ENCODE measurements at places on chromosomes 7 and 10.

- DNase-seq, result no peak
These were observed 38.2 kb downstream of the CCDC71L start for GRCh38 chr7:106622654-106623314.

DNA sequence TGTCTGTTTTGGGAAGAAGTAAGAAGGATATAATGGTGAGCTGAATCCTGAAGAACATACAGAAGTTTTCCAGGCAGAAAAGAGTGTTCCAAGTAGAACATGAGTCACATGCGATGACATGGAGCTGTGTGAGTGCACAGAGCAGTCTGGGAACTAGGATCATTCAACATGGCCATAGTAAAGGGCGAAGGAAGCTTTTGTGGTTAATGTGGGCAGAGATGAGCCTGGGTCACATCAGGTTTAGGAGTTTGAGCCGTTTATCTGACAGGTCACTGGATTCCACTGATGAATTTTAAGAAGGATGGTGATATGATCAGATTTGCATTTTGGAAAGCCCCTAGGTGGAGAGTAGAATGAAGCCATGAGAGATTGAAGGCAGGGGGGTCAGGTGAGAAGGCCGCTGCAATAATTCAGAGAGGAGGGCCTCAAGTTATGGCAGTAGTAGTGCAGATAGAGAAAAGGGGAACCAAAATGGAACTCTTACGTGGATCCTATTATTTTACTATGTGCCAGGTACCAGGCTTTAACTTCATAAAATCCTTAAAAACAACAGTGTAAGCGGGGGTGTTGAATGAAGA, 171.3 kb downstream of the RNLS start:
- DNase-seq, result no peak

- no peak for DNase-seq
These were observed 458.8 kb downstream of the SORCS1 start for GRCh38 chr10:106705681-106706100.

DNA sequence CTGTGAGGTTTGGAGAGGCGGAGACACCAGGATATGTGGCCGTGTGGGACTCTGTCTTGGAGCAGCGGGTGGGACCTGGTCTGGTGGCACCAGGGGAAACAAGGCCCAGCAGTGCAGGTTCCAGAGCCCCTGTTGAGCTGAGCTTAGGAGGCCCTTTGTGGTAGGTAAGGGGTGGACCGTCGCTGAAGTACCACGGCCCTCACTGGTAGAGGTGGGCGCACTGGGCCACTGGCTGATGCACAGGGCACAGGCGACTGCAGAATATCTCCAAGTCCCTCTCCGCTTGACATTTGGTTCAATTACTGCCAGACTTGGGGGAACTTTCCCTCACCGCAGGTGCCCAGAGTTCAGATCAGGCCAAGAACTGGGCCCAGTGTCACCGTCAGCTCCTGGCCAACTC, 27.3 kb downstream of the DOCK1 start:
- DNase-seq, result no peak

GRCh38 chr10:61565819-61566560, 96.7 kb upstream of the CABCOCO1 start:
- DNase-seq, result no peak

DNA sequence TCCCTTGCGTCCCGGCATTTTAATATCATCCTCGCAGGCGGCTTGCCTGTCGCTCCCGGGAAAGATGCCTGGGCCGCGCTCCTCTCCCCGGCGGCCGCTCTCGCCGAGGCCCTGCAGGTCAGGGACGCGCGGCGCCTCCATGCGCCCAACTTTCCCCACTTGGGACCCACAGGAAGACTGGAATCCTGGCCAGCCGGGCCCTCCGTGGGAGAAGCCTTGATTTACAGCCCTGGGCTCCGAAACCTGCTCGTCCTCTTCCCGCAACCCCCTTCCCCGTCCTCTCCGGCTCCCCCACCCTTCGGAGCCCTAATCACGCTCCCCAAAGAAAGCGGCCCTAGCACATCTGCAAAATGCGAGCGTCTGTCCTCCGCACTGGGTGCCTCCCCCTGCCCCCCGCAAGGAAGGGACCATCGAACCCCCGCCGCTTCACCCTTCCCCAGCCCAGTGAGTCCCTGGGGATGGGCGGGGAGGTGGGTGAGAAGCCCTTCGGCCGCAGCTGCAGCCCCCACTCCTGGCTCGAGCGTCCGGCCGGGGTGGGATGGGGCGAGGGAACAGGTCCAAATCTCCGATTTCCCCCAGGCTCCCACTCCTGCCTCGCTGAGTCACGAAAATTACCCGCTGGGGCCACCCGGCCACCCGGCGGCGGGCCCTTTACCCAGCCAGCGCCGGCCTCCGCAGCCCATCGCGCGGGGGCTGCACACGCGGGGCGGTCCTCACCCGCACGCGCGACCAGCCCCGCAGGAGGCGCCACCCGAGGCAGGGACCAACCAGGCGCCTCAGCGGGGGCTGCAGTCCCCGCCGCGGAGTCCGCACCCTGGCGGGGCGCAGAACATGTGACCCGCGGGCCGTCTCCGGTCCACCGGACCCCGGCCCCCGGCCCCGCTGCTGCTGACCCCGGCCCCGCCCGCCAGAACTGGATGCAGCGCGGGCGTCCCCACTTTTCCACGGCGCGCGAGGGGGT, 695 bp downstream of the HSPA12A start:
- no peak for DNase-seq

DNA sequence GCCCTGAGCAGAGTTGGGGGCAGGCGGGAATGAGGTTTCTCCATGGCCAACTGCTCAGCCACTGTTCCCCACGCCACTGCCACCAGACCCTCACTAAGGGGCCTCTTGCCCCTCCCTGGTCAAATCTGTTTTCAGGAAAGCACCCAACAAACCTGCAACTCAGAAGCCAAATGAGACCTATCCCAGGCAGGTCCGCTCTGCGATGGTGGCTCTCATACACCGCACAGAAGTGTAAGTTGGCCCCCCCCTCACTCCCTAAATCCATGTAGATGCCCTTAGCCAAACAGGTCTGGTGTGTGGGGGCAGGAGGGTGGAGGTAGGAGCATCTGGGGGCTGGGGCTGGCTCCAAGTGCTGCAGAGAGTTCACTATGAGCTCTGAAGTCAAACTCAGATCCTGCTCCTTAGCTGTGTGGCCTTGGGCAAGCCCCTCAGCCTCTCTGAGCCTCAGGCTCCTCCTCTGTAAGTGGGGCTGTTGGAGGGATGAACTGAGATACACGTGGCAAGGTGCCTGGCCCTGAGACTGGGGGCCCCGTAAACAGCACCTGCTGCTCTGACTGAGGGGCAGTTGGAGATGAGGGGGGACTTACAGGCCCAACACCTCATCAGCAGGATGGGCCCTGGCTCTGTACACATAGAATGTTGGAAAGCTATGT, 1.1 kb downstream of the MMRN2 start:
- DNase-seq, result no peak

GRCh38 chr7:105567821-105568220, 13.5 kb downstream of the EFCAB10 start:
- DNase-seq, result no peak

DNA sequence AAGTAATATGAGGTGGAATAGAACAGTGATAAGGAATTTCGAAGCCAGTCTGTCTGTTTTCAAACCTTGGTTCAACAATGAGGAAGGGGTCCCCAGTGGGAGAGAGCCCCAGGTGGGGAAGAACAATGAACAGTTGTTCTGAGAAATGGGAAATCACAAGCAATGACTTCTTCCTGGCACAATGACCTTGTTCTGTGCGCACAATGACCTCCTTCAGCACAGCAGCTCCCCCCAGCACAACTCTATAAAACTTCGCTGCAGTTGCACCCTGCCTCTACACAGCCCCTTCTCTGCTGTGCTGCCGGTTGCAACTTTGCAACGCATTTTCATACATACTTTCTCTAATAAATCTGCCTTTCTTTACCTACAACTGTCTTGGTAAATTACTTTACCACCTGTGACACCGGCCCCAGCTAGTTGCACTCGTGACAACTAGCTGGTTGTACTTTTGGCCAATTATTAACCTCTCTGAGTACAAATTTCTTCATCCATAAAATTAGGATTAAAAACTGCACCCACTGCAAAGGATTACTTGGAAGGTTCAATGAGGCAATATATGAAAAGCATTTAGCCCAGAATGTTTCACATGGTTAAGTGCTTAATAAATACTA, 40.5 kb downstream of the ASB4 start:
- no peak for DNase-seq

DNA sequence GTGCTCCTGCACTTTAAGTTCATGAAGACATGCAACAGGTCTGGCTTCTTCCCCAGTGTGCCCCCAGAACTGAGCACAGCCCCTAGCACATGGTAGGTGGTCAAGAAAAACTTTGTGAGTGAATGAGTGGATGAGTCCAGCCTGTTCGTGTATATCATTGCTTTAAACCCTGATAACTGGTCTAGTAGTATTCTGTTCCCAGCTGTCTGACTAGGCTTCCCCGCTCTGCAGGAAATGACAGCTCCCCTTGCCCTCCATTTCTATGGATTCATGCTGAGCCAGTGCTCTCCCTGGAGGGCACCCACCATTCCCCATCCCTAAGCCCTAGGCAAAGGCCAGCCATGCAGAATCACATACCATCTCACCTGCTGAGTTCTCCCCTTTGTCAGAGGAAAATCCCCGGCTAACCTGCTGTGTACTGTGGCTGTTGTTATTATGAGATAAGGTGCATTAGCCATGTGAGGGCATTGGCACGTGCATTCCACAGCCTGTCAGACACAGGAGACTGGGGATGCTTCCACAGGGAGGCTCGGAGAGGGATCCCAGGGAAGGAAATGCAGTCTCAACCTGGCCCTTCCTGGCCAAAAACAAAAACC, 698.9 kb downstream of the GRID1 start:
- DNase-seq, result no peak

DNA sequence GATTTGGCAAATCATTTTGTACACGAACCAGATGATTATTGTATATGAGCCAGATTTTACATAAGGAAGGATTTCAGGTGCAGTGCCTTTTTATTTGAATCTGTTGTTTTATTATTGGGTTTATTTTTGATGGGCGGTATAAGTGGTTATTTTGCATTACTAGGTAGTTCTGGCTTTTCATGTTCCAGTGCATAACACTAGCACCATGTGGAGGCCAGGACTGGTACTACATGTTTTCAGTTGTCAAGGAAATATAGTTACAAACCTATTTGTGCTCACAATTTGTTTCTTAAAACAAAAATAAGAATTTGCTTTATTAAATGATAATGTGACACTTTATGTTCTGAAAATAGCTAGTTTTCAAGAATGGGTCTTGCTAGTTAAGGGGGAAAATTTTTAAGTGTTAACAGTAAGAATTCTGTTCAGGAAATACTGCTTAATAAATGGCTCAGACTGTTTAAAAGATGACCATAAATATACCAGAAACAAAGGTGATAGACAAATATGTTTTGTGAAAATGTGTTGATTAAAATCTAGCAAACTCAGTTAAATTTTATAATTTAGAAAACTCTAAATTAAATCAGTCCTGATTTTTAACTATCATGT, 7.1 kb upstream of the SEMA3E start:
- peak; percentile 4 for DNase-seq

DNA sequence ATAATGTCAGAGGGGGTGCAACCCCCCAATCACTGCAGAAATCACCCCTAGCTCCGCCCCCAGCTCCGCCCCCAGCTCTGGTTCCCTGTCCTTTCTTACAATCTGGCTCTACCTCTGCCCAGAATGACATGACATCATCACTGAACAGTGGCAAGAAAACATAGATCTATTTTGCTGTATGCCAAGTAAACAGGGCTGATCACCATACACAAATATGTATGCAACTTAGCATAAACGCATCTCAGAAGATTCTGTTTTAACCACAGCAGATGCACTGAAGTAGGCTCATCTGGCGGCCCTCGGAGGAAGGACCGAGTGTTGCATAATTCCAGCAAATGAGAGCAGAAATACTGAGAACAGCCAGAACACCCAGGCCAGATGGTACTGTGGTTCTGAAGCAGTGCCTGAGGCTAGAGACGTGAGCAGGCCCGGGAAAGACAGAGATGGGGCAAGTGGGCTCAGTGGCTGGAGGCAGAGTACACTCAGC, 293.3 kb upstream of the KLF14 start:
- DNase-seq, result no peak

DNA sequence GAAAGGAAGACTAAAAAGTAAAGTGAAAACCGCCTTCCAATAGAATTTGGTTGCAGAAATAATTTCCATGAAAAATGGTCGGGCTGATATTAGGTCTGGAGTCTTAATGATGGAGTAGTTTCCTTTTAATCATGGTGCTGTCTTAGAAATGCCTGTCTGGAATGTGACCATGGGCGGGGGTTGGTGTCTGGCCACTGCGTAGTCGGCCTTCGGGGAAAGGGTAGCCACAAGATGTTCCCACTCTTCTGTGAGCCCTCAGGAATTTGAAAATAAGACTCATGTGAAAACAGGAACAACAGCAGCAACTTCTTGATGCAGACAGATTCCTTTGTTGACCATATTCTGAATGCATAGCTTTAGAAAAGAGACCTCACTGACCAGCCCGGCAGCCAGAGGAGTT, 176.8 kb downstream of the KIAA1217 start:
- DNase-seq, result no peak

GRCh38 chr10:72011016-72011415, 46.8 kb downstream of the CHST3 start:
- DNase-seq, result no peak

DNA sequence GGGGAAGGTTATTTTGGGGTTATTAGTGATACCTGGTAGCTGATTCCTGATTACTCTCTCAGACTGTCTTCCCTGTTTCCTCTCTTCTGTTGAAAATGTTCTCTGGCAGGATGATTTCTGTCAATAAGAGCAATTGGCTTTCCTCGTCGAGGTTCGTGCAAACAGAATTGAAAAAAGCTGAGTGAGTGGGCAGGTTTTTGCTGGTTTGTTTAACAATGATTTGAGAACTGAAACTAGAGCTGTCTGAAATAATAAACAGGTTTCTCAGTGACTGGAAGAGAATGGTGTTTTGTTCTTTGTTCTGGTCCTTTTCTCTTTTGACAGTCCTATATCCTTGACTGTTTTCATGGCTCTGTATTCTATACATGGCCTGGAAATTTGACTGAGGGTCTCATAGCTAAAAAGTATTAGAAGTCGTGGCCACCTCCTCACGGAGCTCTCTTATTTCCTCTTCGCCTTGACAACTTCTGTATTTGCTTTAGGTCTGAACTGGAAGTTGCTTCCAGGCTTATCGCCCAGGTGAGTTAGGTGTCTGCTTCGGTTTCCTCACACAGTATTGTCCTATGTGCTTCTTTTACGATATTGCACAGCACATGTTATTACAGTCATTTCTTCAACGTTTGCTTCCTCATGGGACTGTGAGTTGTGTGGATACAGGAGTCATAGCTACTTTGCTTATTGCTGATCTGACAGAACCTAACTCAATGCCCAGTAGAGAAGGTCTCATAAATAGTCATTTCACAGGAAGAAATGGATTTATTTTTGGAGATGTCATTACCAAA, 403.6 kb downstream of the NRG3 start:
- no peak for DNase-seq

DNA sequence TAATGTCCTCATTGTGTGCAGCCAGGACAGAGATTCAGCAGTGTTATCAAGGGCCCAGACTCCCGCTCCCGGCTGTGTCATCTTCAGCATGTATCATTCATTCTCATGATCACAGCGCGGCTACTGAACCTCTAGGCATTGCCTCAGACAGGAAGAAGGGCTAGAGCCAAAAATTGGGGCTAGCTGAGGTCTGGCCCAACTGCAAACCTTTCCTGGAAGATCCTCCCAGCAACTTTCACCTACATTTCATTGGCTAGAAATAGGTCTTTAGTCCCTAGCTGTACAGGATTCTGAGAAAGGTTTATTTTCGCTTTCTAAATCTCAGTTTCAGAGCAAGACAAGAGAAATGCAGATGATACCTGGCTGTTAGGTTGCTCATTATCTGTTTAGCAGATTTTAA, 81.9 kb downstream of the CREM start:
- no peak for DNase-seq

Data from NCI-H187 treated with DMSO at 0.1 percent for 48 hours (cell line).